Esophagus squamous epithelium (tissue), 5 donors: ENCODE measurements at places on chromosomes 7 and 10. TPM values are rescaled to one million over a fixed set of nuclear protein-coding genes. Genes with fewer than 3 reads are reported as not detected.

The LRRD1 gene
- not detected for total RNA-seq

The NEUROG3 gene
- not detected for total RNA-seq

The HOXA9 gene
- total RNA-seq: 1.1 TPM

The PPP1R9A gene
- 1.9 TPM for total RNA-seq

The CBX3 gene
- total RNA-seq: 73.3 TPM

The STRA8 gene
- not detected for total RNA-seq

The OR2A42 gene
- total RNA-seq: not detected

The TAS2R41 gene
- total RNA-seq: 0.70 TPM

The XRCC2 gene
- 5.5 TPM for total RNA-seq

DNA sequence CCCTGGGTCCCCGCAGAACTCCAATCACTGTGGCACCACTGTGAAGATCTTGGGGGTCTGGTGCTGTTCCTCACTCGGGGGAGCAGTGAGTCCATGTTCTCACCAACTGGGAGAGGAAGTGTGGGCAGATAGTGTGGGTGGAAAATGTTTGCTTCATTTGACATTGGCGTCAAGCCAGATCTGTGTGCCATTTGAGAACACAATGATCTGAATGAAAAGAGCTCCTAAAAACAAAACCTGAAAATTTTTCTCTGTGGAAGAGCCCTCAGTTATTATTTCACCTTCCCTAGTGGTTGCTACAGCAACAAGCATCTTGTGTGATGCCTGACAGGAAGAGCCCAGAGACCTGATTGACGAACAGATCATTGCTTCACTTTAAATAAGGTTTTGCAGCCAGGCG lies 125.6 kb downstream of the VIPR2 start:
- no peak for DNase-seq

DNA sequence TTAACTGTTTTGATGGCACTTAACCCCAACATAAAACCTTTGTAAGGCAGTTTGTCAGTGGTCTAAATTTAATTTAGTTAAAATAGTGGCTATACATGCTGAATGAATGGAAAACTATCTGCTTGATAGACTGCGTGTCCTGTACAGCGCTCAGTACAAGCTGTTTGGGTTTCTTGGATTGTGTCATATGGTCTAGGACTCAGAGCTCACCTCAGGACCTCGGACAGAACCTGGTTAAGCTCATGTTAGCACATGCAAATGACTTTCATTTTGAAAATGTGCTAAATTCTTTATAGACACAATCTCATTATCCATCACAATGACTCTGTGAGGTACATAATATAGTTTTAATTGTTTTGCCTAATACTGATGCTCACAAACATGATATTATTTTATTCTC lies 55.7 kb upstream of the RELN start:
- DNase-seq: no peak

- no peak for DNase-seq
Measured at GRCh38 chr10:67776371-67776770, 61.6 kb downstream of the DNAJC12 start.

DNA sequence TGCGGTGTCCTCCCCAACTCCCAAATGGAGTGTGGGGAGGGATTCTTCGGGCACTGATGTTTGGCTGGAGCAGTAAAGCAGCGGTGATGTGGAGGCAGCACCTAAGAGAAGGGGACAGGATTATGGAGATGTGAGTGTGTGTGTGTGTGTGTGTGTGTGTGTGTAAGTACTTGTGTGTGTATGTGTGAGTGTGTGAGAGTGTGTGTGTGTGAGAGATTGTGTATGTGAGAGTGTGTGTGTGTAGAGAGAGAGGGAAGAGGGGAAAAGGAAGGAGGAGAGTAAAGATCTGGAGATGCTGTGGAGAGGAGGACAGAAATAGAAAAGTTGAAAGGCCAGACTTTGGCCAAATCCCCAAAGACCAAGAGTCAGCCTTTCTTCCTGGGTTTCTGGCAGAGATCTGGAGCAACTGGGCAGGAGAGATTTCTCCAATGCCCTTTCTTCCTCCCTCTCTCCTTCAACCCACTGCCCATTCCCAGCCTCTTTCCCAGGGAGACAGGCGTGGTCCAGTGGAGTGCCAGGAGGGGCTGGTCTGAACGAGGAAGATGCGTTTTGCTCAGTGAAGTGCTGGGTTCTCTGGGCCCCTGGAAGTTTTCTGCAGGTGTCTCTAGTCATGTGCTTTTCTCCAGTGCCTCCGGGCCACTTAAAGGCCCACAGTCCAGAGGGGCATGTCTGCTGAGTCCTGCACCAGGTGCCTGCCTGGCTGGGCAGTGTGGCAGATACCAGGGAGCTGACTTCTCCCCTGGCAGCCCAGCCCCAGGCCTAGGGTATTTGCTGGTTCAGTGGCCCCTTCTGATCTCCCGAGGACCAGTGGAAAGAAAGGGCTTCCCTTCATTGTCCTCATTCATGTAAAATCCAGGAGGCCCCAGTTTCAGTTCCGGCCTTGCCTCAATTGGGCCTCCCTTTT lies 60.5 kb downstream of the HK1 start:
- DNase-seq: no peak

- DNase-seq: peak; percentile 22
Measured at GRCh38 chr10:78047314-78047891, 13.7 kb downstream of the RPS24 start.

- DNase-seq: no peak
Measured at GRCh38 chr7:26691886-26692285, 172.5 kb downstream of the SKAP2 start.

DNA sequence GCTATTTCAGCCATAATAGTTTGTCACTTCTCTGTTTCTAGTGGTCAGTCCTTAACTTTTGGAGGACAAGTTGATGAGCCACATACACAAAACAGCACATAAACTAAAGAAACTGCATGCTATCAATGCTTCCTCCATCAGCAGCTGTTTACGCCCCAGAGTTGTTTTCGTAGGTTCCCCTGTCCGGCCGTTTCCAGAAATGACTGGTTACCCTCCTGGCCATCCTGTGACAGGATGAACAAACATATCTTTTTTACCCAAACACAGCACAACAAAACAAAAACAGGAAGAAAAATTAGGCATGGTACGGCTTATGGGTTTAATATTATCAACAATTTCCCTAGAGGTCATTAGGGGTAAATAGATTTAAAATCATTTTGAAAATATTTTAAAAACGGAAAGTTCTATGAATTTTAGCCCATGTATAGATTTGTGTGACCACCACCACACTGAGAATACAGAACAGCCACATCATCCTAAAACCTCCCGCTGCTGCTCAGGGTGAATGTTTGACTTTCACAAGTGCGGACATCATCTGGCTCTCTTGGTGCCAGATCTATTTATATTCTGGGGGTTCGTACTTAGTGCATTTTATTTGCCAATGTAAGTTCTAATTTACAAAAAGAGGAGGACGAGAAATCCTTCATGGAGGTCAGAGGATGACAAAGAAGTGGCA lies 74.8 kb downstream of the HIPK2 start:
- DNase-seq: no peak

- no peak for DNase-seq
Measured at GRCh38 chr10:124717911-124718741, 26.1 kb downstream of the FAM53B start.

DNA sequence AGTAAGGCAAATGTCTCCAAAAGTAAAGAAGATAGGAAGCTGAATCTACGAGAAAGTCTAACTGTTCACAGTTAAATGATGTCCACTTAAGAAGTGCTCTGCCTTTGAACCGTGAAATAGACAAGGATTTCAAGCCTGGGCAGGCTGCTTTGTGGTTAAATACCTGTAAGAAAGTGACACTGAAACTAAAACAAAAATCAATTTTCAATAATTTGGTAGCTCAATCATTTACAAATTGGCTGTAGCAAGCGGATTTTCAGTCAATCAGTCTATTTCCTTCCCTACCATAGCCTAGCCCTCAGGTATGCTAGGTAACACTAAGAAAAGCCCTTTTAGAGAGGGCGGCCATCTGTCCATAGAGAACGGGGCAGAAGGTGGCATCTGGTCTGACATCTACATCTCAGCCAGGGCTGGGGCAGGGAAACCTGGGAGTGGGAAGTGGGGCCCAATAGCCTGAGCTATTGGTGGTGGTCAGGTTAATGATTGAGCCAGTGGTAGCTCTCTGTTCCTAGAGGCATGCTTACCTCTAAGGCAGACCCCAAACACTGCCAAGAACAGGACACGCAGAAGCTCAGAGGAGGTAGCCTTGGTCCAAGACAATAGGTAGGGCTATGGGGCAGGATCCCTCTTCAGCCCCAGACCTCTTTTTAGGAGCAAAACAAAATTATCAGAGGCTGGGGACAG lies 223.2 kb downstream of the CCSER2 start:
- DNase-seq: no peak

DNA sequence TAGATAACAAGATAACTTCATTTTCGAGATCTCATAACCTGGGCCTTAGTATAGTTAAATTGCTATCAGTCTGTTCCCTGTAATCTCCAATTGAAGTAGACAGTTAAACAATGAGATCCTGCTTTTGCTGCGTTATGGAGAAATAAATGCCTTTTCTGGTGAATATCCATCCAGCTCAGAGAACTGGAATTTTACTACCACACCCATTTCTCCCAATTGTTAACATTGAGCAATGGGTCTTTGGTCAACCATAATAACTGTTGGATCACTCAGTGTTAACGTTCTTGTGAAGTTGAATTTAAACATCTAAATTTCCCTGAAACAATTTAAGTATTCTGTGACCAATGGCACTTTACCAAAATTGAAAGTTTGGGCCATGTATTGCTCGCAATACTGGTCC lies 3.0 kb downstream of the CALU start:
- no peak for DNase-seq
